ENCODE measurements at places on chromosomes 2 and 18.

- no peak for DNase-seq
Observed at GRCh38 chr18:71994273-71994672, 549.9 kb downstream of the CBLN2 start.

- DNase-seq = no peak
Observed at GRCh38 chr18:8006979-8007378, 439.9 kb downstream of the PTPRM start.

DNA sequence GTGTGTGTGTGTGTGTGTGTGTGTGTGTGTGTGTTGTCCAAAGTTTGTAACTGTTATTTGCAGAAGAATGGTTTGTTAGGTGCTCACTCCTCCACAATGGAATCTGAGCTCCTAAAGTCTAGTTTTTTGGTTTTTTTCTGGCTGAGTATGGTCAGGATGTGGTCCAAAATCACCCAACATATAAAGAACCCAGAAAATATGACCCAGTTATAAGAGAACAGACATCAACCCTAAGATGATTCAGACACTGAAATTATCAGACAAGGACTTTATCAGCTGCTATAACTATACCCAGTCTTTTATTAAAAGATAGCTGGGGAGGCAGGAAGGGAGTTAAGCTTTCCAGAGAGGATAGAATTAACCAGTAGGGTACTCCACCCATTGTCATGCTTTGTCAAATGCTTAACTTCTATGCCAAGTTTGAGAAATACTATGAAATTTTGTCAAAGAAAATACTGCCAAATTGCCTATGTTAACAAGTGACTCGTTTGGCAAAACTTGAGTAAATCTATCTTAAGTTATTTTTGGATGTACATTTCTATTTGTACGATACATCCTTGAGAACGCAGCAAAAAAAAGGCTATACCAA, 57.5 kb downstream of the TANK start:
- no peak for DNase-seq

- peak; percentile 87 for DNase-seq
Observed at GRCh38 chr2:121790276-121790956, 35.0 kb downstream of the TSN start.

- DNase-seq = no peak
Observed at GRCh38 chr2:68734688-68735525, at the start of gene ARHGAP25. ARHGAP25 (plus strand) TSS chr2:68734811; CDS start chr2:68735200, 389 bp downstream.

DNA sequence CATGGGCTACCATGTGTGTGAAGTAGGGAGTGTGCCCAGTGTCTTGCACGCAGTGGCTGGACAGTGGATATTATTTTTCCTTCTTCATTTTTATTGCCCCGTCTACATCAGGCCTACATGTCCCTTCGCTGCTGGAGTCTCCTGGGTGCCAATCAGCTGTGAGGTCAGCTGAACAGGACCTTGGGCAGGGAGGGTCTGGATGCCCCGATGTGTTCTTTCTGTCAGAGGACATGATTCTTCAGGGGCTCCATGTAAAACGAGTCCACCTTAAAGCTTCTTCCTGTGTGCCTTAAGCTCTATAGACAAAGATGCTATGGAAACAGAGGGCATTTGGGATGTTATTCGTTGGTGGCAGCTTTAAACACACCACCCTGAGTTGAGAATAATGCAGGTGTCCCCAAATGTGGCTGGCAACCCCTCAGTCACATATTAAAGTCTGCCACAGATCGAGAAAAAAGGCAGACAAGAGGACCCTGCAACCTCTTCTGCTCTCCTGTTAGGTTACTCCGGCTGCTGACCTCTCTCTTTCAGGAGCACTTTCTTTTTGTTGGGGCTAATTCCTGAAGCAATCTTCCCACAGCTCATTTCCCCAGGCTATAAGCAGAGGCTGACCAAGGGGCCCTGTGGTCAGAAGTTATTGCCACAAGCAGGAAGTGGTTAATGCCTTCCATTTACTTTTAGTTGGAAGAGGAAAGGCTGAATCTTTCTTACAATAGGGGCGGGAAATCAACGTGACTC, 20.0 kb downstream of the GREB1 start:
- DNase-seq = peak; percentile 9

DNA sequence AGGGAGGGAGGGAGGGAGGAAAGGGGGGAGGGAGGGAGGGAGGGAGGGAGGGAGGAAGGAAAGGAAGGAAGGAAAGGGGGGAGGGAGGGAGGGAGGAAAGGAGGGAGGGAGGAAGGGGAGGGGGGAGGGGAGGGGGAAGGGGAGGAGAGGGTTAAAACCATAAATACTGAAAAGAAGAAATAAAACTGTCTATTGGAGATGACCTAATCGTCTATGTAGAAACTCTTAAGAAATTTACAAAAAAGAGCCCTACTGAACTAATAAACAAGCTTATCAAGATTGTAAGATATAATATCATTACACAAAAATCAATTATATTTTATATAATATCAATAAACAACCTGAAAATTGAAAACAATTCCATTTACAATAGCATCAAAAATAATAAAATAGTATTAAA, 32.3 kb upstream of the CTDP1 start:
- DNase-seq = no peak

- DNase-seq = no peak
Observed at GRCh38 chr18:63106727-63107126, 212.8 kb downstream of the BCL2 start.

- no peak for DNase-seq
Observed at GRCh38 chr18:79853993-79854364, 56.2 kb downstream of the KCNG2 start.

GRCh38 chr18:48553236-48553635, 14.4 kb downstream of the CTIF start:
- no peak for DNase-seq

GRCh38 chr18:41618147-41618546, 336.9 kb upstream of the PIK3C3 start:
- no peak for DNase-seq

Measured in dermis blood vessel endothelial cell (primary cell).